ENCODE measurements at places on chromosomes 4 and X.

GRCh38 chrX:39580043-39580442 lies 517.7 kb downstream of the BCOR start:
- DNase-seq = no peak

DNA sequence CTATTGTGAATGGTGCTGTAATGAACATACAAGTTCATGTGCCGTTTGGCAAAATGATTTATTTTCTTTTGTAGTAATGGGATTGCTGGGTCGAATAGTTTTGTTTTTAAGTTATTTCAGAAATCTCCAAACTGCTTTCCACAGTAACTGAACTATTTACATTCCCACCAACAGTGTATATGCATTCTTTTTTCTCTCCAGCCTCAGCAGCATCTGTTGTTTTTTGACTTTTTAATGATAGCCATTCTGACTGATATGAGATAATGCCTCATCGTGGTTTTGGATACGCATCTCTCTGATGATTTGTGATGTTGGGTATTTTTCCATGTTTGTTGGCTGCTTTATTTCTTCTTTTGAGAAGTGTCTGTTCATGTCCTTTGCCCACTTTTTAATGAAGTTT lies 246.3 kb upstream of the ADGRL3 start:
- DNase-seq = no peak

- DNase-seq = no peak
Measured at GRCh38 chrX:53320543-53321229, 39.3 kb upstream of the IQSEC2 start.

- no peak for DNase-seq
Measured at GRCh38 chr4:37827030-37827685, 672 bp downstream of the PGM2 start.

- DNase-seq = no peak
Measured at GRCh38 chr4:18645351-18645750, 623.8 kb upstream of the LCORL start.

GRCh38 chr4:138909587-138909986 lies 106.0 kb upstream of the NOCT start:
- DNase-seq = no peak
